ENCODE measurements at places on chromosomes 11 and 22.

- DNase-seq: no peak
Measured at GRCh38 chr11:134466610-134467567, 54.8 kb upstream of the B3GAT1 start.

- peak; percentile 91 for DNase-seq
Measured at GRCh38 chr11:113314389-113315301, at the start of gene TTC12. Gene TTC12 (plus strand): TSS chr11:113314583. CDS start chr11:113316258, 1,675 bp downstream.

DNA sequence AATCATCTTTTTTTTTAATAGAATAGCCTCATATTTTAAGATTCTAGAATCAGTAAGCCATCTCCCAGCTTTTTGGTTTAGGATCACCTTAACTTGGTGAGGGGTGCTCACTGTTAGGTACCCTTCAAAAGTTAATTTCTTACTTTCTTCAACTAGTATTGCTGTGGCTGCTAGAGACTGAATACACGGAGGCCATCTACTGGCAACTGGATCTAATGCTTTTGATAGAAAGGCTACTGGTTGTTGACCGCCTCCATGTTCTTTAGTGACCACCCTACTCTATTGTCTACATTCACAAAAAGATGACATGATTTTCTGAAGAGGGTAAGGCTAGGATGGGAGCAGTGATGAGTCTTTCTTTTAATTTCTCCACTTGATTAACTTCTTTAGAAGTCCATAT lies 16.7 kb upstream of the ALDH3B2 start:
- peak; percentile 5 for DNase-seq

GRCh38 chr22:39463931-39464390 lies 7.1 kb downstream of the MGAT3 start:
- DNase-seq: no peak

DNA sequence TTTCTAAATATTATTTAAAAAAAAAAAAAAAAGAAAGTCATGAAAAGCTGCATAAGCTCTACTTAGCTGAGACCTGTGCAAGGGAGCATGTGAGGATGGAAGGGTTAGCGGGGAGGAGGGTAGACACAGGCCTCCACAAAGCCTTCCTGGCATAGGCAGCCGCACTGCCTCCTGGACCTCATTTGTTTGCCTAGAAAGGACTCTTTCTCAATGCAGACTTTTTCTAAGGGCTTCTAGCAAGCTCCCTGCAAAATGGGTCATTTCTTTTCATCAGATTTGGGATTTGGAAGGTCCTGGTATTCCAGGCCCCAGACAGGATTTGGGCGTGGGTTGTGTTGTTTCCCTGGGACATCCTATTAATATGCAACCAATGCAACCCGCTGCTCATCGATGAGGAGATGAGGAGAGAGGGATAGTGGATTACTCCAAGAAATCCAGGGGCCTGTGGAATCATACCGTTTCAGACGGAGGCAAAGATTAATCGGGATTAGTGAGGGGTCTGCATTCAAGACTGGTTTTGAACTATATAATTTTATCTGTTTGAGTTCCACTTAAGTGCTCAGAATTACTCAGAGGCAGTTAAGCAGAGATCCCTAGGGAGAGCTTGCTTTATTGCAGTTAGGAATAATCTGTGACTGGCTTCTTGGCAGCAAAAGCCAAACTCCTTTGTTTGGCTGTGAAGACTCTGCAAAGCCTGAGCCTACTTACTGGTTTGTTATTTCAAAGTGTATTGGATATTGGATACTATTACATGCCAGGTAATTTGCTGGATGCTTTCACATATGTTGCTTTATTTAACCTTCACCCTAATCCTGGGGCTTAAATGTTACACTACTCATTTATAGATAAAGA lies 106.9 kb upstream of the NAV2 start:
- DNase-seq: peak; percentile 93

DNA sequence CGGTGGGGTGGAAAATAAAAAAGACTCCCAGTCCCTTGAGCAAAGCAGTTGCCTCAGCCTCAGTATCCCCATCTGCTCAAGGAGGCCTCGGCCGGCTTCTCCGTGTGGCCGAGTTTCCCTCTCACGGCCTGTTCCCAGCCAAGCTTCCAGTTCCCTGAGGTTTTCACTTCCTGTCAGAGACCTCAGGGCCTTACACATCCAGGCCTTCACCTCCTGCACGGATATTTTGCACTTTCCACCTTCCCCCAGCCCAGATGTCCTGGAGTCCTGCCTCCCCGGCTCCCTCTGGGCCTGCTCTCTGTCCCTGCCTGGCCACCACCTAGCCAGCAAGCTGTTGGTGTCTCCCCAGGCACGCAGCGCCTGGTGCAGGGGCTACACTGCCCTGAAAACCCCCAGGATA lies 41.1 kb upstream of the CD82 start:
- DNase-seq: no peak

DNA sequence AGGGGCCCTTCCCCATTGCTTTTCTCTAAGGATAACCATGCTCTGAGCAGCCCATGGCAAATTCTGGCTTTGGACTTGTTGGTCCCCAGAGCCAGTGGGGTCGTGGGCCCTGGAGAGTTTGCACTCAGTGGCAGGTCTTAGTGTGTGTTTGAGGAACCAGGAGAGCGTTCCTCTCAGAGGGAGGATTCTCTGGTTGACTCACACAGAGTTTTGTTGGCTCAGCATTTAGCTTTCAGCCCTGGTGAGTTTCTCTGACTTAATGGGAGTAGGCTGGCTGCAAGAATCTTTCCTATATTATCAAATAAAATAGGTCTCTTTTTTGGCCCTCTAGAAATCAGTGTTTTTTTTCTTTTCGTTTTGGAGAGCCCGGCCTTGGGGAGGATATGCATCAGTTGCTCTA lies 20.9 kb downstream of the ST14 start:
- peak; percentile 16 for DNase-seq

DNA sequence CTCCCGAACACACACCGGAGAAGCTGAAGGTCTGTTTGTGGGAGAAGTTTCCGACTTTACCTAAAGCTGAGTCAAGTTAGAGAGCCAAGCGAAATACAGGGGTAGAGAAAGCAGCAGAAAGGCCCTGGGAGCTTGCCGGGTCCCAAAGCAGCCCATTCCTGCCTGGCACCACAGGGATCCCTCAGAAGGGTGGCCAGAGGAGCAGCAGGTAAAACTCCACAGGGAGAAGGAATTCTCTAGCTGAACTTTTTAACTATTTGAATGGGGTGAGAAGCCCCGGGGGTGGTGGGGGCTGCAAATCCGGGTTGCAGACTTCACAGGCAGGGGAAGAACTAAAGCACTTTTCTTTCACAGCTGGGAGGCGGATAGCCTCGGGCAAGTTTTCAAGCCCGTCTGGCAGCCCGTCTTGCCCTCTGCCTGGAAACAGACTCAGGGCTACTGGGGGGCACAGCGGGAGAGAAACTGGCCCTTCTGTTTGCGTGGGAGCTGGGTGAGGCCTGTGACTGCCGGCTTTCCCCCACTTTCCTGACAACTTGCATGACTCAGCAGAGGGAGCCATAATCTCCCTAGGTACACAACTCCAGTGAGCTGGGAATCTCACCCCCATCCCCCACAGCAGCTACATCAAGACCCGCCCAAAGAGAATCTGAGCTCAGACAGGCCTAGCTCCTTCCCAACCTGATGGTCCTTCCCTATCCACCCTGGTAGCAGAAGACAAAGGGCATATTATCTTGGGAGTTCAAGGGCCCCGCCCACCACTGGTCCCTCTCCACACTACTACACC lies 311.0 kb downstream of the SBF2 start:
- no peak for DNase-seq

GRCh38 chr11:130131961-130132850 lies 27.4 kb upstream of the ST14 start:
- peak; percentile 84 for DNase-seq

GRCh38 chr11:131146827-131147490 lies 223.5 kb upstream of the NTM start:
- no peak for DNase-seq

- no peak for DNase-seq
Measured at GRCh38 chr11:72576661-72577060, 97.6 kb downstream of the PDE2A start.

DNA sequence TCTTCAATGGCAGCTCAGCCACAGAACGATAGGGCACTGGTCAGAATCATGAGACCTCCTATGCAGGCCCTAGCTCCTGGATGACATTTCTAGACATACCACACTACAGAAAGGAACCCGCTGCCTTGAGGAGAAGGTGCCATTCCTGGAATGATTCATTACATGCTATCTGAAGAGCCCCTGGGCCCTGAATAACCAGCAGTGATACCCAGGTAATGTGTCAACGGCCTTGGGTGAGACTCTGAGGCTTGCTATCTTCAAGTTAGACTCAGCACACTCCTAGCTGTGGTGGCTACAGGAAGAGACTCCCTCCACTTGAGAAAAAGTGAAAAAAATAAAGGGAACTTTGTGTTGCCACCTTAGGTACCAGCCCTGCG lies 161.2 kb upstream of the GRIA4 start:
- no peak for DNase-seq

DNA sequence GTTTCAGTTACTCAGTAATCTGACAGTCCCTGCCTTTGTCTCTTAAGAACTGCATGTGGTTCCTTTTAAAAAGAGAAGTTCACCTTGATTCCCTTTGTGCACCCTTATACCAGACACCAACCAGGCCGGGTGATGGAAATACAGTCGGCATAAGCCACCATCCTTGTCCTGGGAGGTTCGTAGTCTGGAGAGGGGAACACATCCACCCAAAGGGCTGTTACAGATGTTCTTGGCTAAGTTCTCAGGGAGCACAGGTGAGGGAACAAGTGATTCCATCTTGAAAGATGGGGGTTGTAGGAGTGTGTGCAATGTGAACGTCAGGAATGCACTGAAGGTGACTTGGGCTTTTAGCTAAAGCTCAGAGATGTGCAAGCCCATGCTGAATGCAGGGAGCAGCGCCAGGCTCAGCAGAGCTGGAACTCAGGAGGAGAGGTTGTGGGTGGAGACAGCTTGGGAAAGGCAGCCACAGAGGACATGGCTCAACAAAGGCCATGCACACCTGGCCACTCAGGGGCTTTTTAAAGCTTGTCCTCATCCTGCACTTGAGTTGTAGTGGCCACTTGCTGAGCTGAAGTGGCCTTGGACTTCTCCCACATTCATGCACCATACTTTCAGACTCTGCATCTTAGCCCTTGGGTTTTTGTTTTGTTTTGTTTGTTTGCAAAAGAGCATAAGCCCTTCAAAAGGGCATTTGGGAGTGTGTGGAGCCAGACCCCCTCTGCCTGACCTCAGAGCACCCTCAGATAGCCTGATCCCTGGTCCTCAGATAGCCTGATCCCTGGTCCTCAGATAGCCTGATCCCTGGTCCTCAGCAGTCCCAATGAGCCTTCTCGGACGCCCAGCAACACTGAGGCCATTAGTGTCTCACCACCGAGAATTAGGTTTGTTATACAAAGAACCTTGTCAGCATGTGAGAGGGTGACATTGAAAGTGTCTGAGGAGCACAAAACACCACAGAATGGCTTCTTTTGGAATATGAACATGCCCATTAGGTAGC lies 12.7 kb upstream of the TMA7B start:
- no peak for DNase-seq

- no peak for DNase-seq
Measured at GRCh38 chr11:121667836-121668235, 215.1 kb upstream of the SORL1-AS1 start.

DNA sequence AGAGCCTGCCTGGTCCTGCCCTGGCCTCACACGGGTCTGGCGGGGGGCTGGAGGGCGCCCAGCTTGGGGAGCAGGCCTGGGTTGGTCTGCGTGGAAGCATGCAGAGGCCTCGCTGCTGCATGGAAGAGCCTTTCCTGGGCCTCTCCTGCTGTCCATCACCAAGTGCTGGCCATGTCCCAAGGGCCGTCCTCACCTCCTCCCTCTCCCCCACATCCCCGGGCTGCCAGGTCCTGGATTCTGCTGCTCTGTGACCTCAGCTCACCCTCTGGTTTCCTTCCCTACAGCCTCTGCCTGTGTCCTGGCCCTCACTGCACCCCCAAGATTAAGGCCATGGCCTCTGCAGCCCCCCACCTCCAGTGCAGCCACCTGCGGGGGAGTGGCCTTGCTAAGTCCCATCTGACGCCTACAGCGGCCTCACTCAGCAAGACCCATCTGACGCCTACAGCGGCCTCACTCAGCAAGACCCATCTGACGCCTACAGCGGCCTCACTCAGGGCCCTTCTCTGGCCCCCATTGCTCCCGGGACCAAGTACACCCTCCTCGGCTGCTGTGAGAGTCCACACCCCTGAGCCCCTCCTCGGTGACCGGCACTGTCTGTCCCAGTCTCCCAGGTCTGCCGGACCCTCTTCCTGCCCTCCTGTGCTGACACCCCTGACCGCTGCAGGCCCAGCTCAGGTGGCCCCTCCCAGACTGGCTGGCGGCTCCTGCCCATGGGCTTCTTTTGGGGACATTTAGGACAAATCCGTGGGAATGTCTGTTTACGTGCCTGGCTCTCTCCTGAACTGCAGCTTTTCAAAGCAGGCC lies 119.5 kb upstream of the B3GAT1 start:
- no peak for DNase-seq

GRCh38 chr22:29948385-29948769 lies 65.4 kb downstream of the MTMR3 start:
- no peak for DNase-seq

DNA sequence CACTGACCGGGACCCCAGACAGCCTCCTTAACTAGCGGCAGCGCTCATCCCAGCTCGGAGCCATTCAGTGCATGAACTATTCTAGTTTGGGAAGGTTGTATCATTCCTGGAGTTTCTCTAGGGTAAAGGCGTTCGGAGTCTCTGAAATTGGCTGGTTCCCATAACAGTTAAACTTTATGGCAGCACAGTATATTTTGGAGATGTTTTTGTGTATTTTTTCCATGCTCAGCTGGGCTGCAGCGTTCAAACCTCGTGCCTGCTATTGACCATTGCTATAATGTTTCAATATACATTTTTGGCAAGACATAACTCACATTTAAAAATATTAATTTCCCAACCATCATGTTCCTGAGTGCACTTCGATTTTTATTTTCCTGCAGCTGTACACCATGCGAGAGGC lies 169.7 kb downstream of the ST3GAL4 start:
- DNase-seq: no peak

- no peak for DNase-seq
Measured at GRCh38 chr22:27241430-27242321, 559.9 kb downstream of the MN1 start.

- peak; percentile 76 for DNase-seq
Measured at GRCh38 chr11:120208777-120209176, 2.1 kb upstream of the OAF start.

DNA sequence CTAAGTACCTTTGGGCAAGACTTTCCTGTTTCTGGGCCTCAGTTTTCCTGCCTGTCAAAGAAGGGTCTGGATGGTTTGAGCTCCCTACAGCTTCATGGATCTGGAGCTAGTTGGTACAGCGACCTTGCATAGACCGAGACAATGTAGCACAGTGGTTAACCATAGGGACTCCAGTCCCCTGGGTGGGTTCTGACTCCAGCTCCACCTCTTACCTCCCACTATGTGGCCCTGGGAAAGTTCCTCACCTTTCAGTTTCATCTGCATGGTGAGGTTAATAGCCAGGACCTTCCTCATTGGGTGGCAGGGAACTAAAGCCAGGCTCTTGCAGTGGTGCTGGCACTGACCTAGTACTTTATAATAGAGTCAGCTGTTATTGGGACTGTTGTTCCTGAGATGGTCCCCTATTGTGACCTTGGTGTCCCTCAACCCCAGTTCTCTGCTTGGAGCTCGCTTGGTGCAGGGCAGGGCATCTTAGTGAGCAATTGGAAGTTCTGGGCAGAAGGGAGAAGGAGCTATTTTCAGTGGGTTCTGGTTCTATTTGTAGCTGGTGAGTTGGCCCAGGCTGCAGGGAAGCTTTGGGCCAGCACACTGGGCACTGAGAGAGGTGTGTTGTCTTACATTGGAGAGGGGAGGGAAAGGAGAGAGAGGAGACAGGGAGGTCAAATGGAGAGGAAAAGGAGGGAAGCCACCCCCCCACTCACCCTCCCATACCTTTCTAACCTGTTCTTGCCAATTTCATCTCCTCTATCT lies 10.7 kb upstream of the MTMR3 start:
- DNase-seq: no peak

Data from cardiac fibroblast (primary cell).